ENCODE measurements at places on chromosomes 3 and 15.

GRCh38 chr3:27923349-27924068 lies 201.4 kb upstream of the EOMES start:
- DNase-seq, result no peak

GRCh38 chr3:116097226-116097625 lies 348.1 kb downstream of the LSAMP start:
- no peak for DNase-seq

DNA sequence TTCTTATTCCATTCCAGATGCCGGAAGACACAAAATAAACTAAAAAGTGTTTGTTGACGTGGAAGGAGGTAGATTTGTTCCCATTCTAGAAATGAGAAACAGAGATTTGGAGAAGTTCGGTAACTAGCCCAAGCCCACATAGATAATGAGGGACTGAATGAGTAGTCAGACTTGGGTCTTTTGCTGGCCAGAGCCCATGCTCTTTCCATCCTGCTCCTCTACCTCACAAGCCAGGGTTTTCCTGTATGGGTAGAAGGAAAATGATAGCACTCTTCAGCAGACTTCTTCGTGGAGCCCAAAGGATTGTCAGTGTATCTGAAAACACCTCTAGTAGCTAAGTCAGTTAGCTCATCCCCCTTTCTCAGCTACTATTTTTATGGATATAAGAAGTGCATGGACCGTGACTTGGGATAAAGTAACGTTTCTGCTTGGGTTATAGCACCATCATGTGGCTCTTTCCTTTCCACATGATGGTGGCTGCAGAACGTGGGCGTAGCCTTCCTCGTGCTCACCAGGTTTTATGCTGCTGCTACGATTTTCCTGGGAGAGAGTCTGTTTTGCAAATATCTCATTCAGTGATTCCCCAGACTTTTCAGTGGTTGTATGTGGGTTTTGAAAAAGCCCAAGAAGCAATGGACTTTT lies 84.6 kb downstream of the DGKG start:
- no peak for DNase-seq

- no peak for DNase-seq
These were observed 1.1 kb upstream of the SCAMP5 start for GRCh38 chr15:74994236-74994635.

DNA sequence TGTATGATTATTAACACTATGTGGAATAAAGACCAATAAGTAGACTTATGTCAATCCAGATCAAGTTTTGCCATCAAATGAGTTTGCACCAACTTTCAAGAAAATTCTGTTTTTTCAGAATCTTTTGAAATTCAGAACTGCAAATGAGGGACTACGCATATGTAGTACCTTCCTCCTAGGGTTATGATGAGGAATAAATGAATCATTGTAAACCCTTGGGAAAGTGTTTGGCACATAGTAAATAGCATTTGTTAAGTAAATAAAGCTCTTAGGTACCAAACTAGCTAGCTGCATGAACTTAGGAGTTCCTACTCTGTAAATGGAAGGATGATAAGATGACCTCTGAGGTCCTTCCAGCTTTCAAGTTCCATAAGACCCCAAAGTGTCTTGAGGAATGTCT lies 242.6 kb upstream of the SETMAR start:
- no peak for DNase-seq

- DNase-seq, result no peak
These were observed 6.4 kb downstream of the MGLL start for GRCh38 chr3:127815641-127816605.

DNA sequence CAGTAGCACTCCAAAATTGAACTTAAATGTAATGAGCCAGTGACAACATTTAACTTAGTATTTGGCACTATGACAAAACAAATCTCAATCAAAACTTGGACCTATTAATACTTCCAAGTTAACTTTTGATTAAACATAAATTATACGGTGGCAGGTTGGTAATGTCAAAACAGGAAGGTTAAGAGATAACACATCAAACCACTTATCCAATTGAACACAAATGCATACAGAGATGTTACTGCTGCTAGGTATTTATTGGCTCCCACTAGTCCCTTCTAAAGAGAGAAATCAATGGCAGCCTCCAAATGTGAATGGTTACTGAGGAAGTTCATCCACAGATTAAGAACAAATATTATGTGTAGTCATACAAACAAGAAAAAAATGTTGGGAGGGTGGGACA lies 1.8 kb downstream of the GSK3B start:
- DNase-seq, result no peak

- DNase-seq, result no peak
These were observed 3.0 kb upstream of the CD80 start for GRCh38 chr3:119562307-119562961.

- no peak for DNase-seq
These were observed 85.4 kb downstream of the ABHD5 start for GRCh38 chr3:43776101-43776500.

DNA sequence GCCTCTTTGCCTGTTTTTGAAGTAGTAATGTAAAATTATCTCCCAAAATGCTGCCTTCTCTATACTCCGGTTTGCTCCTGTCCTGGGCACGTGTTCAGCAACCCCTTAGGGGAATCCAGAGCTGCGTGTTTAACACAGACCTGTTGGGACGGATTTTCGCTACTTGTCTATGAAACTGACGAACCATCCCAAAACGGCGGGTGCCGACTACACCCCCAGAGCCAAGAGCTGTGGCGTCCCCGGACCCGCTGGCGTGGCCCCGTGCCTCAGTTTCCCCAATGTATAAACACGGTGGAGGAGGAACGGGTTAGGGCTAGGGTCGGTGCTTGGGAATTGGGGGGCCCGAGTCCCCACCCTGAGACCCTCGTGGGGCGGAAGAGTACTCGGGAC lies 473 bp downstream of the FHIT start:
- DNase-seq, result peak; percentile 14

GRCh38 chr3:56781762-56782161 lies 20.0 kb downstream of the ARHGEF3 start:
- no peak for DNase-seq

- DNase-seq, result no peak
These were observed 29.9 kb upstream of the LRTM1 start for GRCh38 chr3:54957711-54958110.

GRCh38 chr15:69780981-69781380 lies 316.7 kb downstream of the TLE3 start:
- no peak for DNase-seq

GRCh38 chr3:120093119-120093910 lies 932 bp downstream of the GSK3B start:
- DNase-seq, result no peak

- no peak for DNase-seq
These were observed 9.0 kb downstream of the KIF9 start for GRCh38 chr3:47273564-47273963.

DNA sequence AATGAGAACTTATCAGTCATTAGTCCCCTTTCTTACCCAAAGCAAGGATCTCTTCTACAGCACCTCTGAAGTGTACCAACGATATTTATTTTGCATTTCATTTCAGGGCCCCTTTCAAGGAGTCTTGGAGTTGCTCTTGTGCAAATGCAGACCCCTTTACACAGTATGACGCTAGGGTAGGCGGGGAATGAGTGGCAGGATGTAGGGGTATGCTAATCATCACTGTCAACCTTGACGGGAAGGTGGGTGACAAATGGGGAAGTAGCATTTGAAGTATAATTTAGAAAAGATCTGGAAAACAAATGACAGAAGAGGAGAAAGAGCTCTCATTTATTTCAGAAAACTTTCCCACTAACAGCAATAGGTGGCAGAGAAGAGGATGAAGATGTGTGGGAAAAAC lies 94.4 kb downstream of the LRRN1 start:
- DNase-seq, result no peak

- no peak for DNase-seq
These were observed 101.7 kb downstream of the IGSF11 start for GRCh38 chr3:118932822-118933558.

DNA sequence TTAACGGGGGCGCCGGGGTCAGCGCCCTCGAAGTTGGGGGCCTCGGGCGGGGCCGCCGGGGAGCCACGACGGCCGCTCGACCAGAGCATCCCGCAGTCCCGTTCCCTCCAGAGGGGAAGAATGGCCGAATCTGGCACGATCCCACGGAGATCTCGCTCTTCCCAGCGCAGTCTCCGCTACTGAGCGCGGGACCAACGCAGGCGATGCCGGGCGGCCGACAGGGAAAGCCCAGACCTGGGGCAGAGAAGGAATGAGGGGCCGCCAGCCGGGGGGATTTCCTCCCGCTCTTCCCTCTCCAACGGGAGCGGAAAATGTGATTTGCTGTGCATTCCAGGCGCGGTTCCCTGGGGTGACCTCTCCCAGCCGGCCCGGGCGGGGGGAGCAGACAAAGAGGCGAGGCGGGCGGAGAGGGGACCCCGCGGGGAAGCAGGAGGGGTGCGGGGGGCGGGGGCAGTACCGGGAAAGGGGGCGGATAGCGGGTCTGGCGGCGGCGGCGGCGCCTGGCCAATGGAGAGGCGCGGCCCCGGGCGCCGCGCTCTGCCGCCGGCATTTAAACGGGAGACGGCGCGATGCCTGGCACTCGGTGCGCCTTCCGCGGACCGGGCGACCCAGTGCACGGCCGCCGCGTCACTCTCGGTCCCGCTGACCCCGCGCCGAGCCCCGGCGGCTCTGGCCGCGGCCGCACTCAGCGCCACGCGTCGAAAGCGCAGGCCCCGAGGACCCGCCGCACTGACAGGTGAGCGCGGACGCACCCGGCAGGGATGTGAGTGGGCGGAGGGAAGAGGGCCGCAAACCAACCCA lies at the start of gene GREM1:
GREM1 (plus strand) TSS at position 579 of the 801 bp plus-strand sequence. CDS start 12,687 bp downstream, outside the sequence.
- no peak for DNase-seq

DNA sequence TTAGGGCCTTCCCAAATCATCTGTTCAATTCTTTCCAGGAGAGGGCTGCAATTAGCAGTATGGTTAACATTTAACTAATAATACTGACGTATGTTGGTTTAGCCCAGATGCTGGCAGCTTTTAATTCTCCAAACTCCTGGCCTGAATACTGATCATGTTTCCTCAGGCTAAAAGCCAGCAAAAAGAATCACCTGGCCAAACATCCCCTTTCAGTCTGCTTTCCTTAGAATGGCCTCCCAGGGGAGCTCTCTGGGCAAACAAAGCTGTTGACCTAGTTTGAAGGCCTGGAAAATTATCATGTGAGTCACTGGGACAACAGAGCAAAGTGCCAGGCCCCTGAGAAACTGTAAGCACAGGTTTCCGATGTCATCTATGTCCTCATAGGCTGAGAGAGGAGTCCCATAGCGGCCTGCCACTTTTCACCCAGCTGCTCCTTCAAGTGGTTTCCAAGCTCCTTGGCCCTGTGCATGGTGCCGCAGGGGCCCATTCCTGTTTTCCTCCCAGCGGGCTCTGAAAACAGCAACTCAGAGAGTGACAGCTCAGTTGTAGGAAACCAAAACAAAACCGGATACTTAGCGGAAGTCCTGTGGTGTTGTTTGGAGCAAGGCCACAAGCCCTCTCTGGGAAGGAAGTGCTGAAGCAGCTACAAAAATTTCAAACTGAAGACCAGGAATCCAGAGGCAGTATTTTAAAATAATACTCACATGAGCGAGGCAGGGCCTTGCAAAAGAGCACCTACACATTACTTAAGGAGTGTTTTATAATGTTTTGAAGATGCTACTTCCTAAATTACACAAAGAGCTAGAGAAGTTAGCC lies 36.5 kb upstream of the RAB11A start:
- DNase-seq, result peak; percentile 27

GRCh38 chr3:52086976-52087663 lies 30.7 kb upstream of the DUSP7 start:
- no peak for DNase-seq

DNA sequence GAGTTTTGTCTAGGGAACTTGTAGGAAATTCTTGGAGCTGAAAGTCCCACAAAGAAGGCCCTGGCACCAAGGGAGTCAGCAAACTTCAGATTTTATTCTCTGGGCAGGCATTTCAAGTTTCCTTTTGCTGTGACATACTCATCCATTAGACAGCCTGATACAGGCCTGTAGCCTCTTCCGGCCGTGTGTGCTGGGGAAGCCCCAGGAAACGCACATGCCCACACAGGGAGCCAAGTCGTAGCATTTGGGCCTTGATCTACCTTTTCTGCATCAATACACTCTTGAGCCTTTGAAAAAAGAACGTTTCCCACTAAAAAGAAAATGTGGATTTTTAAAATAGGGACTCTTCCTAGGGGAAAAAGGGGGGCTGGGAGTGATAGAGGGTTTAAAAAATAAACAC lies 15.0 kb downstream of the TIGIT start:
- peak; percentile 37 for DNase-seq

DNA sequence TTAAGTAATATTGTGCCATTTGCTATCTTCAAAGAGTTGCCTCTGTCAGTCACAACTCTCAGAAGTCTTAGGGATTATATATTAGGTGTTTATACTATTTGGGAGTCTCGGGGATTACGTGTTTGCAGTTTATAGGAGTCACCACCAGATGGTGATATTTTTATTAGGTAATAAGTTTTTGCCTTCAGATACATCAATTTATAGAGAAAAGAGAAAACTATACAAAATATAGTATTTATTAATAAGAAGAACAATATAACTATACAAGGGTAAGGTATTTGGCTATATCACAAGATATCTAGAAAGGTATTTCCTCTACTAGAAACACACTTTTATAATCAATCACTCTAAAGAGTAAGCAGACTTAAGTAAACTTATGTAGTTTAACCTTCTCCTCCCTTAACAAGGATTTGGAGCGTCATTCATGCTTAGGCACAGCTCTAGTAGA lies 10.7 kb upstream of the DHX36 start:
- DNase-seq, result no peak

DNA sequence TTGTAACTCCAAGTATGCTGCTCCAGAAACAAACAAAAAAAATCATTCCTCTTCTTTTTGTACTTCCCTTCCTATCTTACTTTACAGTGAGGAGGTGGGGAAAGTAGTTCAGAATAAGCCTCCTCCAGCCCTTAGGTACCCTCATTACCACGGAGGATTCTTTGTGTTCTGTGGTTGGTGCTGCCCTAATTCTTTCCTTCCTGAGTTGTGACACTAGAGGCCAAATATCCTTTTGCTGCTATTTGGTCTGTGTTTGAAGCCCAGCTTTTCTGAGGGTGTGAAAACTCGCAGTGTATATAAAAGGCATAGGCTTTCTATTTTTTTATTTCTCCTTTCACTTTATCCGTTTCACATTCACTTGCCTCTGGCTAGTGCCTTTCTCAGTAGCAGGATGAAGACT lies 98.2 kb downstream of the HHLA2 start:
- no peak for DNase-seq

DNA sequence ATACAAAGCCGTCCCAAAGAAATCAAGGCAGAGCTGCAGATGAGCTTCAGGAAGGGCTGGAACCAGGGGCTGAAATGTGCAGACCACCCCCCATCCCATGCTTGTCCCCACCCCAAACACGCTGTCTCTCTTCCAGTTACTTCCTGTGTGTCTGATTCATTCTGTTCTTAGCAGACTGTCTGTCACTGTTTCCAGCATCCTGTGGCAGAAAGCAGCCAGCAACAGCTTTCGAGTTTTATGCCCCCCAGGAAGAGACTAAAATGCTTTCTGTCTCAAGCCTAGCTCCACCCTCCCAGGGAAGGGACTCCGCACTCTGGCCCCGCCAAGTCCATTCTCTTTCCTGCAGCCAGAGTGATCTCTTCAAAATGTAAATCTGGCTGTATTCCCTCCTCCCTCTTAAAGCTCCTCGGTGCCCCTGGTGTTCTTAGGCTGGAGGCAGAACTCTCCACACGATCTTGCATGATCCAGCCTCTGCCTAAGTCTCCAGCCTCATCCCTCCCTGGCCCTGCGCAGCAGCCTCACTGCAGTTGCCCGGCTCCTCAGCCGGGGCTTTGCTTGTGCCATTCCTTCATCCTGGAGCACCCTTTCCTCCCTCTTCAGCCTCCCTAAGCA lies 41.5 kb downstream of the HRH1 start:
- peak; percentile 2 for DNase-seq
